ENCODE measurements at places on chromosomes 11 and 22.

GRCh38 chr22:45534339-45535192 lies 31.9 kb downstream of the FBLN1 start:
- DNase-seq: no peak

GRCh38 chr11:35909511-35910265 lies 34.2 kb upstream of the LDLRAD3 start:
- no peak for DNase-seq

DNA sequence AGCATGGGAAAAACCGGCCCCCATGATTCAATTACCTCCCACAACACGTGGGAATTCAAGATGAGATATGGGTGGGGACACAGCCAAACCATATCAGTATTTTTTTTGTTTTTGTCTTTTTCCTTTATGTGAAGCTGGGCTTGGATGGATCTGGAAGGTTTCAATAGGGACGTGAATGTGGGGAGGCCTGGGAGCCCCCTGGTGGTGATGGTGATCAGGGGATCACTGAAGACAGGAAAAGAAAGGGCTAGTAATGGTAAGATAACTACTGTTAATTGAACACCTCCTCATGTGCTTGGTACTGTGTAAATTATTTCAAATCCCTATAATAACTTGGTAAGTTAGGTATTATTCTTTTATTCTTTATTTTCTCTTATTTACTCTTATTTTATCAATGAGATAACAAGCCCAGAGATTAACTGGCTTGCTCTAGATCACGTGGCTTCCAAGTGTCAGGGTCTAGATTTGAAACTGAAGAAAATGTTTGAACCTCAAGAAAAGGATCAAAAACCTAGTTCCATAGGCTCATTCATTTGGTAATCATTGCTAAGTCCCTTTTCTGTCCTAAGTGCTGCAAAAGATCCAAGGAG lies 364.2 kb downstream of the TENM4 start:
- DNase-seq: no peak

- no peak for DNase-seq
Observed at GRCh38 chr11:123702139-123702538, 39.3 kb downstream of the ZNF202 start.

GRCh38 chr22:35419756-35420155 lies 19.8 kb downstream of the MCM5 start:
- no peak for DNase-seq

DNA sequence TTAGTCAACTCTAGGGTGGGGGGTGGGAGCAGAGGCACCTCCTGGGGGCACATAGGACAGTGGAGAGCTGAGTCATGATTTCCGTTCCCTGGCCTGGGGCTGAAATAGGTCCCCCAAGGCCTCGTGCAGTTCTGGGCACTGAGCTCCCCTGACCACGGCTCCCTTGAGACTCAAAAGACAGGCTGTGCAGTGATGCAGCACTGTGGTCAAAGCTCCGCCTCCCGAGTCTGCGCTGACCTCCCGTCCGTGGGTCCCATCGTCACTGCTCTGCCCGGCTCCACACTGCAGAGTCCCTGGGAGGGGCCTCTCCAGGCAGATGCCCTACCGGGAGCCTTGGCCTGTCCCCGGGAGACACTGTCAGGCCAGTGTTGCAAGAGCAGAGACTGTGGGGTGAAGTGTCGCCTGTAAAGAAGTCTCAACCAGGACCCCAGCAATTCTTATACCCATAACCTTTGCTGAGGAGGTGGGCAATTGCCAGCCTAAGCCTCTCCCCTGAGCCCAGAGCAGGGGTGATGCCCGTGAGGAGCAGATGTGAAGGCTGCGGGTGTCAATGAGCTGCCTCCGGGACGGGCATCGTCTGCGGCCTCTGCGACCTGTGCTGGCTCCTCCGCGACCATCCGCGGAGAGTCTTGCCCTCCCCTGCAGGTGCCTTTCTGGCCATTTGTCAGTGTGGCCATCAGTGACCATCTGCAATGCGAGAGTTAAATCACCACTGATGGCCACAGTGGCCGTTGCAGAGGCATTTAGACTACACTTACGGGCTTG lies 877.3 kb downstream of the BRD1 start:
- no peak for DNase-seq

- DNase-seq: no peak
Observed at GRCh38 chr11:97502201-97502600, 1112.4 kb downstream of the JRKL start.

GRCh38 chr22:42294034-42294985 lies 23.9 kb upstream of the TCF20 start:
- DNase-seq: no peak

DNA sequence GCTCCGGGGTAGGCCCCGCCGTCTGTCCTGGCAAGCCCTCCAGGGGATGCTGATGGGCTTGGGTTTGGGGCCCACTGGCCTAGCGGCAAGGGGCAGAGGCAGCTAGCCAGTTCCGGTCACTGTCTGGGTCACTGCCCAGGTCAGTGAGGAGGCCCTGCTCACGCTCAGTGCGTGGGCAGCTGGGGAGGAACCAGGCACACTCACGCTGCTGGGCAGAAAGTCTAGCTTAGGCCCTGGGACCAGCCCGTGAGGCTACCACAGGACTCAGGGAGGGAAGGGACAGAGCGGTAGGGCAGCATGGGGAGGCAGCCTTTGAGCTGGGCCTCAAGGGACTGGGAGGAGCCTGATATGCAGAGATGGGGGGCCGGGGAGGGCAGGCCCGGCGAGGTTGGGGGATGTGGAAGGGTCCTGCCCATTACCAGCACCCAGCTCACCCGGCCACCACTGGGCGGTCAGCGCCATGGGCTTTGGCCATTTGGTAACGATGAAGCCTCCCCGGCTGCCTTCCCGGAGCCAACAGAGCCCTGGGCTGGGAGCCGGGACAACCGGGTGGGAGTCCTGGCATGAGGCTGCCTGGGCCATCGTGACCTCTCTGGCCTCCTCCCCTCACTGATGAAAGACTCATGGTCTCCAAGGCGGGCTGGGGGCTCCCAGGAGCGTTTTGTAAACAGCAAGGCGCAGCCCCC lies 14.2 kb downstream of the SHISAL1 start:
- DNase-seq: no peak

DNA sequence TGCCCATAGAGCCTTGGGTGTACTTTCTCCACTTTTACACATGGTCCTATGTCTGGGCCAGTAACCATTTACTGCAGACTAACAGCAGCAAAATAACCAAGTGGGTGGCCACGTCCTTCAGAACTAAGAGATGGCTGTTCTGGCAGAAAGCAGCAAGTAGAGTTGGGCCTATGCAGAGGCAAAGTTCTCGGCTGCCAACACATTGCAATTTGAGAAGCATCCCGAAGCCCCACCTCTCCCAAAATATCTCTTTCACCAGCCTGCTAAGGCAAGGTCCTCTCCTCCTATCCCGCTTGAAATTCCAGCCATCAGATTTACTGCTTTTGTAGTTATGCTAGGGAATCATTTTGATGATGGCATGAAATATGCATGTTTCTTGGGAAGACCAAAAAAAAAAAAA lies 118.5 kb upstream of the APOA1 start:
- no peak for DNase-seq

DNA sequence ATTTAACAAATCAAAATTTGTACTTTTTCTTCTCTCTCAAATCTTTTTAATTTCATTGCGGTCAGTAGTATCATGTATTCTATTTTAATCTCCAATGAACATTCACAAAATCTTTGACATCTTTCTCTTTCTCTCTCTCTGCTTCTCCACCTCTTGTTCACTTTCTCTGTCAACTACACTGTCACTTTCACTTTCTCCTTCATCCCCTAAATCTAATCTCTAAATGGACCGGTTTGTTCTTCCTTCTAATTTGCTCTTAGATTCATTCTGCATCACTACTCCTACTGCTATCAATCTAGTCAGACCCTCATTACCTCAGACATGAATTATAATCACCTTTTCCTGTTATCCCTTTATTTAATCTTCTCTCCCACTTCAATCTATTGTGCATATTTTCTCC lies 18.6 kb downstream of the CCDC73 start:
- no peak for DNase-seq

GRCh38 chr11:284105-285020 lies 4.6 kb upstream of the PGGHG start:
- no peak for DNase-seq

DNA sequence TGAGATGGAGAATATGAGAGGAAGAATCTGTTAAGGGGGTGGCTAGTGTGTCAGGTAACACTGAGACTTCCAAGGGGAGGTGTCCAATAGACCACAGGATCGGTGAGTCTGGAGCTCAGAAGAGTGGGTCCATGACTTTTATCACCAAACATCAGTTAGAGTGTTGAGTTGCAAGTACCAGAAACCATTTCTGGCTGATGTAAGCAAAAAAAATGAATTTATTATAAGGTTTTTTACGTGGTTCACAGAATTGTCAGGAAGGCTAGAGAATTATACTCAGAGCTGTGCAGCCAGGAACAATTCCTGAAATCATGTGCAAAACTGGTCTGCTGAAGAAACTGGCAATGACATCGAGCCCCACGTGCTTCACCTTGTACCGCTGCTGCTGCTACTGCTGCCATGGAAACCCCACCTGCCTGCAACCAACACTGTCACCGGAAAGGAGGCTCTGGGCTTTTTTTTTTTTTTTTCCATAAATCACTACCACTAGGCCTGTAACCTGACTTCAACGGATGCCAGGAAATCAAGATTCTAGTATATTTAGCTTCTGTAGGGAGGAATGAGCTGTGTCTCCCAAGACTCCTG lies 16.6 kb upstream of the STK33 start:
- DNase-seq: no peak

DNA sequence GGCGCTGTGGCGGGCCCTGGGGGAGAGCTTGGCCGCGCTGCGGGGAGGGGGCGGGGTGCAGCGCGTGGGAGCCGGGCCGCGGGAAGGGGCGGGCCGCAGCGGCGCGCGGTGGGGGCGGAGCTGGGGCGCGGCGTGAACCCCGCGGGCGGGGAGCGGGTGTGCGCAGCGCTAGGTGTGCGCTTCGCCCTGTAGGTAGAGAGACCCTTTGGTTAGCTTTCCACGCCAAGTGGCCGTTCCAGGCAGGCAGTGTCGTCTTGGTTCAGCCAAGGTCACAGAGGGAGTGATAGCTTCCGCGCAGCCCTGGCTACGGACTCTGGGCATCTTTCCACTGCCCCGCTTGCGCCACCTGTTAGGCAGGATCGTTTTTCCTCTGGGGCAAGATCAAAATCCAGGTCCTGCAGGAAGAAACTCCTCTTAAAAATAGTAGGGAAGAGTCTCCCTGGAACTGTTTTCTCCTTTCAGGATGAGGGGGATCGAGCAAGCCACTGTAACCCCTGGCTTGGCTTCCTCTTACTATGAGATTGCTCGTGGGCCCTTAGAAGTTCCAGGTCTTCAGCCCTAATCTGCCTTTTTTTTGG lies 434 bp downstream of the BANF1 start:
- no peak for DNase-seq

- no peak for DNase-seq
Observed at GRCh38 chr11:1994121-1994520, 3.5 kb downstream of the H19 start.

- DNase-seq: no peak
Observed at GRCh38 chr11:28820296-28820989, 712.3 kb downstream of the METTL15 start.

- DNase-seq: peak; percentile 57
Observed at GRCh38 chr11:3920148-3920852, 64.8 kb downstream of the STIM1 start.

DNA sequence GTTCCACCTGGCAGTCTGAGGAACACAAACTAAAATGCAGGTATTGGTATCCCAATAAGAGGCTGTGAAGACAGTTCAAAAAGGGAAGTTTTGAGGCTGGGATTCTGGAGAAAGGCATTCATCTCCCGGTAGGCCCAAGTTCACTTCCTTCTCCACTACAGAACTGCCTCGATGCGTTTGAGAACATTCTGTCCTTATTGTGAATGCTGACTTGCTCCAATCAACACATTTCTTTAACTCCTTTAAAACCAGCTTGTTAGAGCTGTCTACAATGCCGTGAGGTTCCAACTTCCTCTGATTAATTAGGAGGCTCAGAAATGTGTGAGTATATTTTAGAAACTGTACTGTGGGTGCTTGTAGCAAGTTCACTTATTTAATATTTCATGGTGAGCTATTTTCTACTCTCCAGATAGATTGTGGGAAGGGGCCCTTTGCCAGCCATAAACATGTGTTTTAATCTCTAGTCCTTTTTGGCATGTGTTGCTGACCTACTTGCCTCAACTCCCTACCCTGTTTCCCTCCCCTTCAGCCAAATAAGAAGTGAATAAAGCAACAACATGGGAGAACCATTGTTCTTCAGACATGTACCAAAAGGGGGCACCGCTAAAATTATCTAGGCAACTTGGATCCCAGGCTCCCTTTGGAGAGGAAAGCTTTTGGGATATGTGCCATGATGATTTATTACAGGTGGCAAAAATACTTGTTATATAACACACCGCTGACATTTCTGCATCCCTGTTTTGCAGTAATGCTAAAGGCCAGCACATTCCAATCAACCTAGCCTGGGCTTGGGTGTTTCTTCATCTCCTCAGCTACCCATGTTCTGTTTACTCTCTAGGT lies 245.6 kb downstream of the BLID start:
- no peak for DNase-seq

GRCh38 chr22:47202819-47203553 lies 440.5 kb downstream of the TBC1D22A start:
- DNase-seq: no peak

GRCh38 chr11:71180694-71181470 lies 71.5 kb downstream of the SHANK2 start:
- no peak for DNase-seq

GRCh38 chr11:64803846-64804345 lies 882 bp upstream of the MAP4K2 start:
- no peak for DNase-seq

- DNase-seq: no peak
Observed at GRCh38 chr11:118010738-118011461, 24.7 kb downstream of the IL10RA start.

DNA sequence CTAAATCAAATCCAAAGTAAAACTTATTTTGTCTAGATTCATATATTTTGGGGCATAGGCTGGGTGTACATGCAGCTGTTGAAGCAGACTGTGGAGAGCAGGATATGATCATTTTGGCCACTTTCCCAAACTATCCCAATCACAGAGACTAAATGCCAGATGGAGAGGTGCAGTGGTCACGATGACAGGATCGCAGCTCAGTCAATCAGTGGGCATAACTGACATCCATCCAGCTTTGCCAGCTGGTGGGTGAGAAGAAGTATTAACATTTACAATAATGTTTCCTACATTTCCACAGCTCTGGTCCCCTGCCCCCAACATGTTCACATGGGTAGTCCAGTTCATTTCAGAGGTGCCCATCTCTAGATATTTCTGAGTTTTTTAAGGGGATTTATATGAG lies 255.5 kb upstream of the SESN3 start:
- DNase-seq: no peak

- no peak for DNase-seq
Observed at GRCh38 chr11:102416976-102417375, 35.6 kb downstream of the TMEM123 start.

DNA sequence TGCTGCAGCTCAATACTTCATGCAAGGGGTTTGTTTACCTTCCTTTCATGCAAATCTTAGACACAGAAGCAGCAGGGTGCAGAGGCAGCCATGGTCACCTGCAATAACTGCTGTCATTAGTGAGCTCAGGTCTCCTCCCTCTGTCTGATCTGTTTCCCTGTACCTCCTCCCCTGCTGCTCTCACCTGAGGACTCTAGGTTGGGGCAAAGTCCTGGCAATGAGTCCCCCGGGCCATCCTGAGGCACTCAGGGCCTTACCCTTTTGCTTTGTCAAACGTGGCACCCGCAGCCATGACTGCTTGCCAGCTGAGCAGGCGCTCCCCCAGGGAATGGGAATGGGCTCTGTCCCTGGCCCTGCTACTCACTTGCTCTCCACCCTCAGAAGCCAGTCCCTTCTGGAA lies 3.9 kb downstream of the LRRC10B start:
- no peak for DNase-seq

GRCh38 chr22:44188986-44189630 lies 8.4 kb downstream of the PARVG start:
- DNase-seq: no peak
